ENCODE measurements at places on chromosomes 13 and 19.

- no peak for DNase-seq
These were observed 44.2 kb upstream of the RNF113B start for GRCh38 chr13:98221234-98221633.

- DNase-seq = no peak
These were observed 6.3 kb downstream of the TPGS1 start for GRCh38 chr19:513368-514165.

DNA sequence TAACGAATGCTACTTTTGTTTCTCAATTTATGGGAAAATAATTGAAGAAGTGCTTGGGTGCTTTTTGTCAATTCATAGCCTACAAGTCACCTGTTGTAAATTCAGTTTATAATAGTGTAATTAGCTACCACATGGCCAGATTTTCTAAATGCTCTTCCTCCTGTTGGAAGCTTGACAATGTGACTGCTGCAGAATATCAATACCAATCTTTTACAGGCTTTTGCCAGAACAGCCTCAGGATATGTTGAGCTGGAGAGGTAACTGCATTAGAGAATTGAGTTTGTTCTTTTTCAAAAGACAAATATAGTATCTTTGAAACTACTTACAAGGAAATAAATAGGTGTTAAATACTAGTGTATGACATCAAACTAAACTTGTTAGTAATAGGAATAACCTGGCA is 277.8 kb downstream of the POU4F1 start:
- no peak for DNase-seq

GRCh38 chr13:25213715-25214114 is 41.6 kb upstream of the AMER2 start:
- no peak for DNase-seq

- peak; percentile 46 for DNase-seq
These were observed 7.0 kb downstream of the PGLYRP1 start for GRCh38 chr19:46015687-46016425.
